ENCODE measurements at places on chromosomes 3 and 15.
A peak's percentile ranks its signal among the peaks of the same experiment; 100 is the strongest.

- peak; percentile 73 for DNase-seq
These were observed 8.1 kb upstream of the ADAMTS17 start for GRCh38 chr15:100349696-100350433.

GRCh38 chr3:116339441-116340028 is 105.8 kb downstream of the LSAMP start:
- DNase-seq, result no peak

DNA sequence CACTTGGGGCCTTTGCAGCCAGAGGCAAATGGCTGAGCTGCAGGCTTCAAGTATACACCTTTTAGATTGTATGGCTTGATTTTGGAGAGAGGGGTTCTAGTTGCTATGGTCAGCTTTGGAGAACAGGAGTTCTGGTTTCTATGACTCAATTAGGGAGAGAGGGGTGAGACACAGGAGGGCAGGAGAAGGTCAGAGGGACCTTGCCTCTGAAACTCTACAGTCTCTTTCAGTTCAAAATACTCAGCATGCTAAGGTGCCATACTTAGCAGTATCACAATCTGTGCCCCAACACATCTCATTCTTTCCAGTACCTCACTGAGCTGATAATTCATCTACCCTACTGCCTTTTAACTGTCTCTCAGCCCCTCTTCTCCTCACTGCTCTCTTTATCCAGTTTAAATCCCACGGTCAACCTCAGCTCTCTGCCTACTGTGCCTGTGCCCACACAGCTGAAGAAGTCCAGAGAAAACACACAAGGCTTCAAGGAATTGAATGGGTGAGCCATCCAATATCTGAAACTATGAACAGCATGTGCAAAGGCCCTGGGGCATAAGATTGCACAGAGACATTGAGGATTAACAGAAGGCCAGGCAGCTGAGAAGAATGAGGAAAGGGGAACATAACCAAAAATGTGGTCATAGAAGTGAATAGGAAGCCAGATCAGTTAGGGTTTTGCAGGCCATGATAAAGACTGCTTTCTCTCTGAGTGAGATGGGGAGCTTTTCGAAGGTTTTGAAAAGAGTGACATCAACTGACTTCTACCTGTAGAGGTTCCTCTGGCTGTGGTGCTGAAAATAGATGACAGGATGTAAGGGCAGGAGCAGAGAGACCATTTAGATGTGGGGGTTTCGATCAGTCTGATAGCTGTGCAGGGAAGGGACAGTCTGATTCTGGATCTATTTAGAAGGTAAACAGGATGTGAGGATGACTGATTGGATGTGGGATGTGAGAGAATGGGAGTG is 54.5 kb upstream of the C3orf80 start:
- no peak for DNase-seq

GRCh38 chr3:188925376-188925775 is 246.4 kb upstream of the TPRG1 start:
- DNase-seq, result no peak

GRCh38 chr3:16427103-16427965 is 86.2 kb downstream of the RFTN1 start:
- no peak for DNase-seq

DNA sequence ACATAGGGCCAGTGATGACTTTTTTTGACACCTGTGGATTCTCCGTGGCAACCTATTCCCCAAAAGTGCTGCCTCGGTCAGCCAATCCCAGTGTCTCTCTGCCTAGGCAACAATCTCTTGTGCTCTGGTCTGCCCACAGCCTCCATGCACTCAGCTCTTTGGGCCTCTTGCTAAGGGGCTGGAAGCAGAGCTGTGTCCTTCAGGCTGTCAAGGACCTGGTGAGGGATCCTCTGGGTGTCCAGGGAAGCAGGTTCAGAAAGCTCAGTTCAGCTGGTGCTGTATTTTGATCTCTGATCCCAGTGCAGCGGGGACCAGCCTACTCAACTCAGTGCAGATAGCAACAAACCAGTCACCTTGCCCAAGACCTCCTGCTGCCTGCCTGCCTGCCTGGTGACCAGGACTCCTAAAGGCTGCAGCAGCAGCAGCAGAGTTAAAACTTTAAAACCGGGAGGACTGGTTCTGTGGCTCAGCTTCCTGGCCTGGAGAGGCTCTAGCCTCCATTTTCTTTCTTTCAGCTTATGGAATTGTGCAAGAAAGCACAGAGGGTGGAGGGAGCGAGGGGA is 6.2 kb downstream of the PAK6 start:
- no peak for DNase-seq

DNA sequence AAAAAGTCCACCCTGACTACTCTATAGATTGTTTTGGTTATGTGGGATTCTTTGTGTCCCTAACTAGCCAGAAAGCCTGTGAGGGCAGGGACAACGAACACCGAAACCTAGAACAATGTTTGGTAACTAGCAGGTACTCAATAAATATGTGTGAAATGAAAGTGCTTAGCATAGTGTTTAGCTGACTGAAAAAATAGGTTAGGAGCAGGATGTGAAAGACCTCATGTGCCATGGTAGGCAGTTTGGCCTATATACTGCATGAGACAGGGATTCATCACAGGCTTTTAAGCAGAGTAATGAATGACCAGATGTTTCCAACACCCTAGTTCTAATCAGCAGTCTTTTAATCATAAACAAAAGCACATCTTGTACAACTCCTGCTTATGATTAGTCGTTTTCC is 64.2 kb downstream of the MYO5A start:
- DNase-seq, result no peak

DNA sequence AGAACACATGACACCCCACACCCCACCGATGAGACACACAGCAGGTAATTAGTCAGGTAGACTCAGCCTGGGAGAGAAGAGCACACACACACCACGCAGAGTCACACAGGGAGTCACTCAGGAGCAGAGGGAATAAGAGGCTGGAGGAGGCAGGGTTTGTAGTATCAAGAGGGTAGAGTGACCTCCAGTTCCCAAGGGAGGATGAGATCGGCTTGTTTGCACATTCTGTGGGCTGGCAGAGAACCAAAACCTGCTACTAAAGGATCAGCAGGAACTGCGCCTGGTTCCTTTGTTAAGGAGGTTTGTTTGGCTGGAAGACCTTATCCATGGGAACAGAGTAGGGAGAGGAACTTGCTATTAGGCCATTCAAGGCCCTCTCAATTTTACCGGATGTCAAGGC is 281.4 kb upstream of the SLCO3A1 start:
- DNase-seq, result no peak

DNA sequence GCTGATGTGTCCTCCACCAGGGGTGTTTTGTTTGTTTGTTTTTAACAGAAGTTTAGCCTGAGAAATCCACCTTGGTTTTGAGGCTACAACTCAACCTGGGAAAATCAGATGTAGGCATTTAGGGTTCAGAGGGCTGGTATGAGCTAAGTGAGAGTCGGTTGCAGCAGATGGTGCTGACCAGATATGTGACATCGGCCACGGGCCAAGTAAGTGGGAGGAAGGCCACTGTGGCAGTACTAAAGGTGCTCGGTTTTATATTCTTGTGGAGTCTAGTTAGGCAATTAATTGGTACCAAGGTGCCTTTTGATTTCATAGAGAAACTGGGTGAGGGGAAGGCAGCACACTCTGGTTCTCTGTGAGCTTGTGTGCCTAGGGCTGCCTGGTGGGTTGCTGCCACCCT is 10.5 kb downstream of the MTMR14 start:
- no peak for DNase-seq

DNA sequence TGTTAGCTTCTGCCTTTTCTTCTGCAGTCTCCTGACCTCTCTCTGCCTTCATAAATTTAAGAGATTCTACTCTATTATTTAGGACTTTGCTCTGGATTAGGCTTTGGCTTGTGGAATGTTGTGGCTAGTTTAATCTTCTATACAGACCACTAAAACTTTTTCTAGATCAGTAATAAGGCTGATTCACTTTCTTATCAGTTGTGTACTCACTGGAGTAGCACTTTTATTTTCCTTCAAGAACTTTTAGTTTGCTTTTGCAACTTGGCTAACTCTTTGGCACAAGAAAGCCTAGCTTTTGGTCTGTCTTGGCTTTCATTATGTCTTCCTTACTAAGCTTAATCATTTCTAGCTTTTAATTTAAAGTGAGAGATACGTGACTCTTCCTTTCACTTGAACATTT is 265.5 kb upstream of the TBC1D5 start:
- DNase-seq, result no peak

GRCh38 chr3:127451321-127451720 is 139.2 kb downstream of the TPRA1 start:
- DNase-seq, result no peak

DNA sequence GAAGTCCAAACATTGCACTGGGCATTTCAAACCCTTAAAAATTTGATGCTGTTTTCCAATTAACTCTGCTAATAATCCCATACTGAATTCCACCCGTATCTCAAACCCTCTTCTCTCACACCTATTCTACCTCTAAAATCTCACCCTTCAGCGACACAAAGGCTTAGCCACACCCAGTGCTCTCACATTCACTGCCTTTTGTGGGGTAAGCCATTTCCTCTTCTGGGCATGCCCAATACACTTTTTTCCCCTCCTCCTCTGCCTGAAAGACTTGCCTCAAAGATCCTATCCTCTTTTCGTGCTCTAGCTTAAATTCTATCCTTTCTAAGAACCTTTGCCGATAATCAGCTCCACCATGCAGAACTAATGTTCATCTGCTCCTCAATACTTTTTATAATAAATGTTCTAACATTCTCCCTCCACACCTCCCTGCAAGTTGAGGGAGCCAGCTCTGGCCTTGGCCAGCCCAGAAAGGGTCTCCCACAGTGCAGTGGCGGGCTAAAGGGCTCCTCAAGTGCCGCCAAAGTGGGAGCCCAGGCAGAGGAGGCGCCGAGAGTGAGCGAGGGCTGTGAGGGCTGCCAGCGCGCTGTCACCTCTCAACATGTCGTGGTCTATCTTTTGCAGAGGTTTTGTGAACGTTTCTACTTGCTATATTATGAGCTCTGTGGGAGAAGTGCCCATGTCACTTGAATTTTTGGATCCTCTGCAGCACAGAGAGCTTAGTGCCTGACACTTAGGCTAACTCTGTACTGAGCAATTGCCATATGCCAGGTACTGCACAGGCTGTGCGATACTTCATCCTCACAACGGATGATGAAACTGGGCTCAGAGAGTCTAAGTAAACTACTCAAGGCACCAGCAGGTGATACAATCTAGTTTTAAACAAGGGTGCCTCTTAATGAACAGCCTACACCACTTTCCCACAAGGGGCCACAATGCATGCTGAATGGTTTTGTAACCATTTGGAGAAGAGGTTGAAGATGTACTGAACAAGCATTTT is 53.6 kb upstream of the BCL6 start:
- DNase-seq, result no peak

Data from activated naive CD4-positive, alpha-beta T cell (primary cell).